Dermis microvascular lymphatic vessel endothelial cell (primary cell): ENCODE measurements at places on chromosomes 3 and 15.
A peak's percentile ranks its signal among the peaks of the same experiment; 100 is the strongest.

DNA sequence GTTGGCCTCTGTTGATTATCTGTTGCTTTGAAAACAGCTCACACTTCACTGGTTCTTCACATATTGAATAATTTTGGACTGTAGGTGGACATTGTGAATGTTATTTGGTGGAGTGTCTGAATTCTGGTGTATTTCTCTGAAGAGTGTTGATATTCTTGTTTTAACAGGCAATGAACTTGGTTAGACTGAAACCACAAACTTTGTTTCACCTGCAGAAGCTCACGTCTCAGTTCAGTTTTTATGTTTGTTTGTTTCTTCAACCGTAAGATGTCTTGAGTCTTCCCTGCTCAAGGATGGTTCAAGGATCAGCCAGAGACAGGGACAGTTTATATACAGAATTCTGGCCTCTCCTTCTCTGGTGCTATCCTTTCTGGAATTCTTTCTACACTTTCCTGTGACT lies 43.6 kb downstream of the C3orf20 start:
- DNase-seq, result no peak

DNA sequence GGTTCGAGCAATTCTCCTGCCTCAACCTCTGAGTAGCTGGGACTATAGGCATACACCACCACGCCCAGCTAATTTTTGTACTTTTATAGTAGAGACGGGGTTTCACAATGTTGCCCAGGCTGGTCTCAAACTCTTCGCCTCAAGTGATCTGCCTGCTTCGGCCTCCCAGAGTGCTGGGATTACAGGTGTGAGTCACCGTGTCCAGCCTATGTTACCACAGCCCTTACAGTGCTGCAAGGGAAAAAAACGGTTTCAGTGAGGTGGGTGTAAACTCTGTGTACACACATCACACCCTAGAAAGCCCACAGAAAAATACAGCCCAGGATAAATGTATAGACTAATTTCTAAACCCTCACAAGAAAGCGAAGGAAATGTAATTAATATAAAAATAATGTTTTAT lies 103.5 kb upstream of the AKAP13 start:
- no peak for DNase-seq

- DNase-seq, result peak; percentile 35
These were observed 23.9 kb downstream of the ITPR1 start for GRCh38 chr3:4517093-4517492.

DNA sequence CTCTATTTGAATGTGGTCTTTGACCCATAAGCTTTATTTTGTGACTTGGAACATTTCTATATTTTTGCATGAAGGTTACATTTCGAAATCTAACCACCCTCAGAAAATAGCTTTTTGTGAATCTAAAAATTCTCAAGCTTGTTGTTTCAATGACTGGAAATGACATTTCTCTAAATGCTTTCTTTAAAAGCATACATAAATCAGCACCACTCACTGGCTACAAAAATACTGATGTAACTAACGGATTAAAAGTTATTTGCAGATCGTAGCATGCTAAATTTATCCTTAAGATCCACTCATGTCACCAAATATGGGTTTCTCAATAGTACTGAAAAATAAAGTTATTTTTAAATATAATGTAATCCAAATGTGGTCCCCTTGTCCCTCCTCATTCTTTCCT lies 55.2 kb upstream of the ACAN start:
- DNase-seq, result no peak

- DNase-seq, result no peak
These were observed 839.8 kb downstream of the NTRK3 start for GRCh38 chr15:87416591-87417257.

DNA sequence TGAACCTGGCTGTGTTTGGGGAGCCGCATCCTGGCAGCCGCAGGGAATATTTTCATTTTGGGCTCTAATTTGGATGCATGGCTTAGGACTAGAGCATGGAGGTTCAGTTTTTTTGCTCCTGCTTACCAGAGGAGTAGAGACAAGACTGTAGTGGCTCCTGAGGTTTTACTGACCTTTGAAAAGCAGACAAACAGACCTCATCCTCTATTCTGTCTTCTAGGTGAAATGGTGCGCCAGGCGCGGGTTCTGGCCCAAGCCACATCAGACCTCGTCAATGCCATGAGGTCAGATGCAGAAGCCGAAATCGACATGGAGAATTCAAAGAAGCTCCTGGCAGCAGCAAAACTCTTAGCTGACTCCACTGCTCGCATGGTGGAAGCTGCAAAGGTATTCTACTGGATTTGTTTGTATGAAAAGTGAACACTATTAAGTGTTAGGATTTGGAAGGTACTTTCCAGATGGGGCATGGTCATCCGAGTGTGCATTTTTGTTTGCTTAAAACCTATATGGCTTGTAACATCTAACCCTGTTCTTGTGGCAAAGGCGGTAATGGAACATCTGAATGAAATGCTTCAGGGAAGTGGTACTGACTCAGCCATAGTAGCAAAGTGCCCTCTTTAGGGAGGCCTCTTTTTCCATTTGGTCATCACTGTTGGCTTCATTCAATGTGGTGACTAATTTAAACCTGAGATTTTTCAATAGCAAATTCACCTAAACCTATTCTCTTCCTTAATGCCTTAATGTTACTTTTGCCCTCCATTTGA lies 330.7 kb upstream of the TPM1 start:
- DNase-seq, result peak; percentile 11

- DNase-seq, result no peak
These were observed 25.9 kb downstream of the AGTR1 start for GRCh38 chr3:148723631-148724030.

- peak; percentile 99 for DNase-seq
These were observed 613.4 kb downstream of the MCTP2 start for GRCh38 chr15:94844538-94845389.
